Thymus (tissue), 14 donors: ENCODE measurements at places on chromosomes 4 and X.
A peak's percentile ranks its signal among the peaks of the same experiment; 100 is the strongest.

GRCh38 chr4:26021417-26022345 lies 107.7 kb downstream of the SMIM20 start:
- DNase-seq = no peak

DNA sequence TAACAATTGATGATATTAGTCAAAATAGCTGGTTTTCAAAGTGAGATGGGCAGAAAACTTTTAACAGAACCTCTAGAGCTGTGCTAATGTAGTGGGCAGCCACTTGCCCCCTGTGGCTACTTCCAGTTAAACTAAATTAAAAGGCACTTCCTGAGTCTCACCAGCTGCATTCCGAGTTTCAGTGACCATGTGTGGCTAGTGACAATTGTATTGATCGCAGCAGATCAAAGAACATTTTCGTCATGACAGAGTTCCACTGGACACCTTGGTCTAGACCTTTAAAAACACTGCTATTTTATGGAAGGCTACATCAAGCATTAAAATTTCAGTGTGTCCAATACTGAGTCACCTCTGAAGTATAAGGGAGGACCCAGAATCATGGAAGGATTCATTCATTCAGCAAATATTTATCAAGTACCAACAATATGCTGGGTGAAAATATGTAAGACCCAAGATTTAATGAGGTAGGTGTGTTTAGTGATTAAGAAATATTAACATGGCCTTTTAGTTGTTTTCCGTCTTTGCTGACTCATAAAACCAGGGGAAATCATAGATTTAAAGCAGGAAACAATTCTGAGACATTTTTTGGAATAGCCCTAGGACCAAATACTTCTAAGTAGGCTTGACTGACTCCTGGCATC lies 5.1 kb upstream of the FAT1 start:
- no peak for DNase-seq

DNA sequence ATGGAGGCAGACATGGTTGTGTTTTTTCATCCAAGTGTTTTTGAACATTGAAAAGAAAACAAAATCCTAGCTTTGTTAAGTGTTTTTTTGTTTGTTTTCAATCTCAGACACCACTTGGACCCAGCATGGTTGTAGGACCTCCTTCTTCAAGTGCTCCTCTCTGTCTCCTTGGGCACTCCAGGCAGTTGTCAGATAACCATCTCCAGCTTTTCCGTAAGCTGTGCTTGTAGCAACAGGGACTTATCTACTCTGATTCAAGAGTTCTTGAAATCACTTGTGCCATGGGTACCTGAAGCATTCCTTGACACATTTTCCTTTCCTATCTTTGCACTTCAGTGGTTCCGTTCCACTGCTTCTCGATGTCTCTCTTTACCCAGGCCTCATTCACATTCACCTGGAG lies 334.9 kb upstream of the DDX53 start:
- DNase-seq = no peak

- no peak for DNase-seq
Observed at GRCh38 chrX:39012621-39013111, 211.4 kb downstream of the MID1IP1 start.

GRCh38 chr4:2186133-2186864 lies 55.6 kb downstream of the HAUS3 start:
- DNase-seq = no peak

GRCh38 chr4:77358315-77358928 lies 201.4 kb downstream of the CCNG2 start:
- DNase-seq = peak; percentile 40

DNA sequence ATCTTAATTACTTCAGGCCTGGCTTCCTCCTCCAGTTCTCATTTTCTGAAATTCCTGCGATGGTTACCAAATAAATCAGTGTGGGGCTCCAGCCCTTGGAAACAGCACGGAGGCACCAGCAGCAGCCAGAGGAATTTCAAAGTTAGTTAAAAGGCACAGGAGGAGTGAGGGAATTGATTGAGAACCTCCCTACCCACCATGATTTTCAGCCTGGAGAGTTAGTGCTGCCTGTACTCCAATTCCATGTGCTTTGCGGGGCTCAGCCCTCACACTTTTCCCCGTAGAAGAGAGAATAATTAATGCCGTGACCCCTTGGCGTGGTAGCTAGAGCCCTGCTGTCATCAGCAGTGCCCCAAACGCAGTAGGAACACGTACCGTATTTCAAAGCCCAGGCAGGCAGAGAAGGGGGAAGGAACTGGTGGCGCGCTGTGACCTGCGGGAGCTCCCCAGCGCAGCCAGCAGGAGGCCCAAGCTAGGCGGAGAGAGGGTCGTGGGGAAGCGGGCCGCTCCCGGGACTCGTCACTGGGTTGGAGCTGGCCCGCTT lies 84.0 kb upstream of the IGFBP7 start:
- DNase-seq = no peak

DNA sequence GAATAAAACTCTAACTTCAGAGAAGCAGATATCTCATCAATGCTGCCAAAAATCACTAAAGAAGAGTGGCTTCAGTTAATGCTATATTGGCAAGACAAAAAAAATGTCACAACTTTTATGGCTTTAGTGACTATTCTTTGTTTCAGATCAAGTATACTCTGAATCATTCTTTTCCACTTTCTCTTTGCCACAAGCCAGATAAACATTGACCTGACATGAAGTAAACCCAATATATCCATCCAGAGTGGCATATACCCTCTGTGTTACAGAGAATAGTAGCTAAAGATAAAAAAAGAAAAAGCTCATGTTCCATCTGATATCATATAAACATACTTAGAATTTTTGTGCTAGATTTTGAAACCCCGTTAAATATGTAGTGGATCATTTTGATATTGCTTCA lies 206.7 kb upstream of the CNKSR2 start:
- no peak for DNase-seq

GRCh38 chrX:20547611-20548051 lies 280.9 kb upstream of the RPS6KA3 start:
- DNase-seq = no peak

DNA sequence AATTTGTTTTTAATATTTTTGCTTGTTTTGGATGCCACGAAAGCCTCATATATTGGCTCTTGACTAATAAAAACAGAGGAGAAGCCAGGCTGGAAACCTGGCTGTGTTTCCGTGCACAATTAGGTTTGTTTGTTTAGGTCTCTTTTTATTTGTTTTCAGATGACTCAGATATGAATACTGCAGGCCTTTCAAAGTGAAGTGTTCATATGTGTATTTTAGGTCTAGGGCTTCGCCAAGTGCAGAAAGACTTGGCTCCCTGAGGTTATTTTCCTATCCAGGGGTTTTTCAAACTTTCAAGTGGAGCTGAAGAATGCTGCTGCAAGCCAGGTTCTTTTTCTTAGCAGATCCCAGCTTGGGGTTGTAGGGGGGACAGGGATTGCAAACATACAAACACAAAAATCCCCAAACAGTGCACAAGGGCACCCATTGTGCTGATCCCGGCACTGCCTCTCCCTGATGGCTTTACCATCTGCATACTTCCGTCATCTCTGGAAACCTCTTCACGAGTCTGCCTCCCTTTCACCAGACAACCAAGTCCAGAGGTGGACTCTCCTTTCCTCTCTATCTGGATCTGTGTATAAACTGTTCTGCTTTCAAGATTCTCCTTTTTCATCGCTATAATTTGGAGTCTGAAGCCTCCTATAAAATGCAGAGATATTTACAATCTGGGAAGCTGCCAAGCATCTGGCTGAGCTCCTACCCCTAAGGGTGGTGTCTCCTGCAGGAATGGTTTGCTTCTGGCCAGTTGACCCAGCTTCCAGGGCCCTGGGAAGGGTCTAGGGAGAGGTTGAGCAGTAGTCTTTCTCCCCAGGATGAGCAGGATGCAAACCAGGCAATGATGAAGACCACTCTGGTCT lies 108.6 kb downstream of the SMIM20 start:
- no peak for DNase-seq

DNA sequence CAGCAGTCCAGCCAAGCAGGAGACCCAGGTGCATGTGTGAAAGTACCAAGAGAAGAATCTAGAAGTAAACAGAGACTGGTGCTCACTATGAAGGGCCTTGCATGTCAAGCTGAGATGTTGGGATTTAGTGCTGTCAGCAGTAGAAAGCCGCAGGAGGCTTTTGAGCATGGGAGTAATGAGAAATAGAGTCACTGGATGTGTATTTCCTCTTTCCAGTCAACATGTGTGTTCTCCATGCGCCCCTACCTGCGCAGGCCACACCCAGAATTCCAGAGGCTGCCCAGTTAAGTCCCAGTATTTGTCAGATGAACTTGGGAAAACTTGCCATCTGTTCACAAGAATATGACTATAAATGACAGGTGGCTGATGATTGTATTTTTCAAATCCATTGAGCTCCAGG lies 4.5 kb upstream of the MAMLD1 start:
- DNase-seq = no peak

DNA sequence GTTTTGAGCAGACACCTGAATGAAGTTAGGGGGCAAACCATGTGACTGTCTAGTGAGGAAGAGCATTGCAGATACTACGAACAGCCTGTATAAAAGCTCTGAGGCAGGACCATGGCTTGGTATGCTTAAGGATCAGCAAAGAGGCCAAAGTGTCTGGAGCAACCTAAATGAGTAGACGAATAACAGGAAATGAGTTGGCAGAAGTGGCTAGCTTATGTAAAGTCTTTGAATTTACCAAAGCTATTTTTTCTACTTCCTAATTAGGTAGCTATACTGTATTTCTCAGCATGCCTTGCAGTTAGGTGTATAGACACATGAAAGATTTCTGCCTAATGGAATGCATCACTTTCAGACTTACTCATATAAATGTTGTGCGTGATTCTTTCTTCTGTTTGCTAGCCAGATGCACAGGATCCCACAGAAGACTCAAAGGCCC lies 9.3 kb upstream of the GPRIN3 start:
- no peak for DNase-seq

DNA sequence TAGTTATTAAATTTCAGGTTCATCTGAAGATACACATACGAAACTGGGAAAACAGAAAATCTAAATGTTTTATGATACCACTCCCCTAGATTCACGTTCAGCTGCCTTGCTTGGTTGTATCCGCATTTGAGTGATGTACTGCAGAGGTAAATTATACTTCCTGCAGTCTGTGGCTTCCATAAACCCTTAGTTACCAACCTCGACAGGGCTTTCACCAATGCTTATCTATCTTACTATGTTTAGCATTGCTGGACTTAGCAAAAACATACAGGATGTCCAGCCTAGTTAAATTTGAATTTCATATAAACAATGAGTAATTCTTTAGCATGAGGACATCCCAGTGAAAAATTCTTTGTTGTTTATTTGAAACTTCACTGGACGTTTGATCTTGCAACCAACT lies 108.8 kb downstream of the TMA16 start:
- no peak for DNase-seq

- DNase-seq = no peak
Observed at GRCh38 chr4:146214238-146214637, at the start of gene REELD1. TSS of gene REELD1 (plus strand) at chr4:146214538. CDS start at chr4:146216953, 2,415 bp downstream.

- DNase-seq = no peak
Observed at GRCh38 chr4:52004414-52004813, 15.7 kb downstream of the LRRC66 start.

DNA sequence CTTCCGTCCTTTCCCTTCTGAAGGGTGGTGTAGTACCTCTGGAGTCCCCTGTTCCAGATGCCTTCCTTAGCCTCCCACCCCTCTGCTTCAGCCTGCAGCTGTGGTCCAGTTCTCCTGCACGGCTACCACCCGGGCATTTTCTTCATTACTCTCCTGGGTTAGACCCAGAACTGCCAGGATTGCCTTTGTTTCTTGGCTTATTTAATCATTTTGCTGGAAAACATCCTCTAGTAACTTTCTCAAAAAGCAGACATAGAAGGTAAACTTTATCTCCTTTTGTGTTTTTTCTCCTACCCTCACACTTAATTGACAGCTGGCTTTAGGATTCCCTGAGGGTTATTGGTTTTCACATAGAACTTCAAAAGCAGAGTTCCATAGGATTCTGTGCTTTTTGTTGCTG lies 20.2 kb downstream of the ANAPC4 start:
- DNase-seq = no peak

GRCh38 chr4:925771-926500 lies 6.2 kb downstream of the GAK start:
- DNase-seq = no peak

DNA sequence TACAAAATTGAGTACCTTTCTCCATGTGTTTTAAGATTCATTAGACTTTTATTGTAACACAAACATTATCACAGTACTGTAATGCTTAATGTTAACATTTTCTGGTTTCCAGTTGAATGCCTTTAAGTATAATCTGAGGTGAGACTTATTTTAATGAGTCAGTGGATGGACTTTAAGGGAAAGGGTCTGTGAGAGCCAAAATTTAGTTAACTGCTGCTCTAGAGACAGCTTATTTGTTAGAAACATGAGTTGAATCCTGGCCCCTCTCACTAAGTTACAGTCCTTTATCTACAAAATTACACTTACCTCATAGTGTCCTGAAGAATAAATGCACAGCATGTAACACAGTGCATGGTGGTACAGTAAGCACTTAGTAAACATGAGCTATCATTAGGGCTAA lies 66.0 kb downstream of the PGRMC2 start:
- DNase-seq = no peak

- DNase-seq = no peak
Observed at GRCh38 chrX:9912351-9913145, 54.6 kb upstream of the CLDN34 start.

DNA sequence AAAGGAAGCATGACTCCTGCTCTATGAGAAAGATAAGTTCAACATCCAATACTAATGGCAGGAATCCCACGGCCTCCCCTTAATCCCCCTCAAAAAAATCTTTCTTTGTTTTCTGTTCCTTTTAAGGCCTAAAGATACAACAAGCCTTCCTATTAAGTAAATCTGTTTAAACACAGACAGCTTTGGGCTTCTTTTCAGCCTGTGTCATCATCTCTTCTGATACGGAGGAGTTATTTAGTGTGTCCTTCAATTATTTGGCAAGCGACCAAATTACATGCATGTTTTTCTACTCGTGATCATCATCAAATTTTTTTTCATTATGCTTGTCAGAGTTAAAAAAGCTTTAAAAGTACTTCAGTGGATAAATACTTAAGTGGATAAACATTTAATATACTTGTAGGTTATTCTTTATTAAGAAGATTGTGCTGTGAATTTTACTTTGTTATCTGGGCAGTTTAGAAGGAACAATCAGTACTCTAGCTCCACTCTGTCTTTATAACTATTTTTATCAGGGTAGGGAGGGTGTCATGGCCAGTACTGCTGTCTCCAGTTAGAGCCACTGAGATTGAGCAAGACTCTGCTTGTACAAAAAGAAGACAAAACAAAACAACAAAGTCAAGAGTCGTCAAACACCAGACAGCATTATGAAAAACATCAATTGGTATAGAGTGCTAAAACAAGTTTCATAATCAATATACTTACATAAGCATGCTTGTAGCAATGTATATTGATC lies 210.7 kb downstream of the PRR32 start:
- DNase-seq = no peak

GRCh38 chr4:86497980-86498862 lies 95.9 kb upstream of the PTPN13 start:
- no peak for DNase-seq

GRCh38 chr4:137359691-137360315 lies 172.5 kb downstream of the PCDH18 start:
- no peak for DNase-seq

- DNase-seq = no peak
Observed at GRCh38 chr4:113094331-113094730, 44.9 kb downstream of the ANK2 start.

GRCh38 chrX:118729042-118729652 lies 1.7 kb downstream of the IL13RA1 start:
- DNase-seq = no peak

GRCh38 chrX:134013524-134013923 lies 28.1 kb upstream of the GPC3 start:
- DNase-seq = no peak

GRCh38 chr4:57034520-57034919 lies 55.8 kb downstream of the POLR2B start:
- no peak for DNase-seq

GRCh38 chr4:3771164-3771809 lies 5.1 kb downstream of the ADRA2C start:
- DNase-seq = no peak
